ENCODE measurements at places on chromosomes 5 and 9. TPM values are rescaled to one million over a fixed set of nuclear protein-coding genes. Genes with fewer than 3 reads are reported as not detected.

Gene TXNDC8
- not detected for total RNA-seq

GRCh38 chr9:125049212-125050049 lies 93.9 kb downstream of the SCAI start:
- no peaks in the 10 kb centered on the region for H3K4me1 ChIP-seq
- no peak for DNase-seq
- no peak overlapping the region for H3K4me3 ChIP-seq

GRCh38 chr9:109604131-109604530 lies 106.0 kb upstream of the PTPN3 start:
- H3K4me3 ChIP-seq = no peak overlapping the region
- H3K36me3 ChIP-seq = no peaks in the 10 kb centered on the region
- H3K4me1 ChIP-seq = no peaks in the 10 kb centered on the region
- H3K27ac ChIP-seq = no peak overlapping the region

GRCh38 chr9:107239474-107239873 lies 43.6 kb upstream of the RAD23B start:
- no peak overlapping the region for H3K4me3 ChIP-seq
- DNase-seq = no peak
- no peaks in the 10 kb centered on the region for H3K36me3 ChIP-seq
- H3K4me1 ChIP-seq = peaks cover 8% of the 10 kb centered on the region
- H3K27me3 ChIP-seq = no peaks in the 10 kb centered on the region

Gene ABL1
- 105 TPM for total RNA-seq

Gene PSMB7
- total RNA-seq = 181 TPM

DNA sequence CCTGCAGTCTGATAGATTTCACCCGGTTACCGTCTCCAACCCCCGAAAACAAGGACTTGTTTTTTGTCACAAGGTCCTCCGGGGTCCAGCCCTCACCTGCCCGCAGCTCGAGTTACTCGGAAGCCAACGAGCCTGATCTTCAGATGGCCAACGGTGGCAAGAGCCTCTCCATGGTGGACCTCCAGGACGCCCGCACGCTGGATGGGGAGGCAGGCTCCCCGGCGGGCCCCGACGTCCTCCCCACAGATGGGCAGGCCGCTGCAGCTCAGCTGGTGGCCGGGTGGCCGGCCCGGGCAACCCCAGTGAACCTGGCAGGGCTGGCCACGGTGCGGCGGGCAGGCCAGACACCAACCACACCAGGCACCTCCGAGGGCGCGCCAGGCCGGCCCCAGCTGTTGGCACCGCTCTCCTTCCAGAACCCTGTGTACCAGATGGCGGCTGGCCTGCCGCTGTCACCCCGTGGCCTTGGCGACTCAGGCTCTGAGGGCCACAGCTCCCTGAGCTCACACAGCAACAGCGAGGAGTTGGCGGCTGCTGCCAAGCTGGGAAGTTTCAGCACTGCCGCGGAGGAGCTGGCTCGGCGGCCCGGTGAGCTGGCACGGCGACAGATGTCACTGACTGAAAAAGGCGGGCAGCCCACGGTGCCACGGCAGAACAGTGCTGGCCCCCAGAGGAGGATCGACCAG lies 121.3 kb downstream of the DAB2IP start:
- no peaks in the 10 kb centered on the region for H3K4me1 ChIP-seq
- peak overlapping the region; percentile 85 for H3K27ac ChIP-seq
- H3K4me3 ChIP-seq = no peak overlapping the region
- H3K36me3 ChIP-seq = peaks cover 5% of the 10 kb centered on the region

Gene AK8
- total RNA-seq = 4.3 TPM

Gene EGR1
- total RNA-seq = 3.1 TPM

Gene HABP4
- total RNA-seq = 44.4 TPM

- no peak overlapping the region for H3K27ac ChIP-seq
- H3K27me3 ChIP-seq = no peaks in the 10 kb centered on the region
- DNase-seq = no peak
- H3K4me3 ChIP-seq = no peak overlapping the region
- no peaks in the 10 kb centered on the region for H3K36me3 ChIP-seq
Measured at GRCh38 chr5:133945568-133945967, 22.9 kb downstream of the C5orf15 start.

DNA sequence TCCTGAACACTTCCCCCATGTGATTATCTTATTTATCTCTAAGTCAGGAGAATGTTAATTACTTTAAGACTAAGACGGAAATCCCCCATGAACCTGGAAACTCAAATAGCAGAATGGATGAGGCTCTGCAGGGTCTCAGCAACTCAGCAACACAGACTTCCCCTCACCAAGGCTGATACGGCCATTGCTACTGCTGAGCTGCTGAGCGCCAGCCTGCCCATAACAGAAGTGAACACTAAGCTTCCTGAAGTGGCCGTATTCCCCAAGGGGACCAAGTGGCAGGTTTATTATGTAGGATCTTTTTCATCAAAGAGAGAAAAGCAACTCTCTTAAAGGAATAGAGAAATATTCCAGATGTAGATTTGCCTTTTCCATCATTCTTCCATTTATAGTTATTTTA lies 311.1 kb downstream of the RFX3 start:
- no peak for DNase-seq
- no peaks in the 10 kb centered on the region for H3K36me3 ChIP-seq
- no peak overlapping the region for H3K27ac ChIP-seq
- no peak overlapping the region for H3K4me3 ChIP-seq

DNA sequence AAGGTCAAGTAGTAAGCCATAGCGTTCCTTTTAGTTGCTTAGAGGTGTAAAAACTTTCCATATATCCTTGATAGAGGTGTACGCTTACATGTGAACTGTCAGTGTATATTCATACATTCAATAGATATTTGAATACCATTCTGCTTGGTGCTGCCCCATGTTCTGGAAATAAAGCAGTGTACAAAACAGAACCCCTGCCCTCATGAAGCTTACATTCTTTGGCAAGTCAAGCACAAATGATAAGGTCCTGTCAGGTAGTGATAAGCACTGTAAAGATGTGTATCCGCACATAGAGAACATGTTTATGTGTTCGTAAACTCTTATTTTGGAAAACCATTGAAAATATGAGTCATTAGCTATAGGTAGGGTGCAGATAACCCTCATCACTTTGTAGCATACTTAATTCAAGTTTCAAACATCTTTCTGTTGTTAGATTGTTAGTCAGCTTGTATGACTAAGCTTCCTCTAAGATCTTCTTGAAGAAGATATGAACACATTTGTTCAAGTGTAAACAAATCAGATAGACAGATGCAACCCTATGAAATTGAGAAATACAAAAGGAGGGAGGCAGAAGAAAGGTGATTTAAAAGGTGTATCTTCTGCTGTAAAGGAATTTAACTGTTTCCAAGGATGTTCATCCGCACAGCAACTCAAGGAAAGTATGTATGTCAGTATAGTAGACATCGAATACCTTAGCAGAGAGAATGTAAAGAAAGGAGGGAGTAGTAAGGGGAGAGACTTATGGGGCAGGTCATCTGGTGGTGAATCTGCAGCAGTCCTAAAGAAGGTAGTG lies 1.6 kb downstream of the GTF3C4 start:
- no peaks in the 10 kb centered on the region for H3K36me3 ChIP-seq
- no peaks in the 10 kb centered on the region for H3K27me3 ChIP-seq
- peak overlapping the region; percentile 90 for H3K4me3 ChIP-seq
- H3K27ac ChIP-seq = peak overlapping the region; percentile 98
- DNase-seq = no peak

Gene TAF11L10
- total RNA-seq = not detected

Gene C5orf63
- 2.0 TPM for total RNA-seq

Gene CDKN2A
- 1.8 TPM for total RNA-seq

- no peaks in the 10 kb centered on the region for H3K36me3 ChIP-seq
- no peak overlapping the region for H3K4me3 ChIP-seq
- DNase-seq = no peak
- no peaks in the 10 kb centered on the region for H3K27me3 ChIP-seq
- H3K27ac ChIP-seq = no peak overlapping the region
- H3K4me1 ChIP-seq = no peaks in the 10 kb centered on the region
Measured at GRCh38 chr5:96144289-96144688, 182.6 kb upstream of the ELL2 start.

DNA sequence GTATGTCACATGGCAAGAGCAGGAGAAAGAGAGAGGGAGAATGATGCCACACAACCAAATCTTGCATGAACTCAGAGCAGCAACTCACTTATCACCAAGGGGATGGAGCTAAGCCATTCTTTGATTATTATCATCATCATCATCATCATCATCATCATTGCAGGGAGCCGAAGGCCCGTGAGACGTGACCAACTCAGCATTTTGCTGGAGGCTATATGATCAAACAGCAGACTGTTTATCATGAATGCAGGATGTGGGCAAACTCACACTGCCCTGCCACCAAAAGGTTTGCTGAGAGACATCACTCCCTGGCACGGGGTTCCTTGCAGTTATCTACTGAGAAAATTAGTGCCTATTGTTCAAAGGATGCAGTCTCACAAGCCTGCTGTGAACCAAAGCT lies 8.6 kb upstream of the ZNF169 start:
- no peak for DNase-seq
- no peaks in the 10 kb centered on the region for H3K4me1 ChIP-seq
- no peak overlapping the region for H3K27ac ChIP-seq
- H3K27me3 ChIP-seq = no peaks in the 10 kb centered on the region

Gene PCDHGA2
- total RNA-seq = 20.4 TPM

DNA sequence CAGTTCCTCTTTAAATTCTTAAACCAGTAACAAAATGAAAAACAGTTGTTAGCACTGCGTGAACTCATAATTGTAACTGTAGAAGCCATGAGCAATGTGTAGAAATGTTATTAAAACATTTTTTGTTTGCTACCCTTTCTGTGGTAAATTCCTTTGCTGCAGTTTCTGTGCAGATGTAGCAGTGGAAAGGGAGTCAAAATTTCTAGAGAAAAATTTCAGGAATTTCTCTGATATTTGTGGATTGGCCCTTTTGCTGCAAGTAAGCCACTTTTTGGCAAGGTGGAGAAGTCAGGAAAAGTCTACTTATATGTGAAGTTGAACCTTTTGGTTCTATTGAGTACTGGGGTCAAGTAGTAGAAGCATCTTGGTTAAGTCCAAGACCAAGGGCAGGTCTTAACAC lies 10.1 kb downstream of the FBXL7 start:
- H3K36me3 ChIP-seq = no peaks in the 10 kb centered on the region
- H3K27ac ChIP-seq = no peak overlapping the region
- H3K27me3 ChIP-seq = no peaks in the 10 kb centered on the region
- H3K4me3 ChIP-seq = no peak overlapping the region
- DNase-seq = no peak

Gene PTGES
- 25.3 TPM for total RNA-seq

DNA sequence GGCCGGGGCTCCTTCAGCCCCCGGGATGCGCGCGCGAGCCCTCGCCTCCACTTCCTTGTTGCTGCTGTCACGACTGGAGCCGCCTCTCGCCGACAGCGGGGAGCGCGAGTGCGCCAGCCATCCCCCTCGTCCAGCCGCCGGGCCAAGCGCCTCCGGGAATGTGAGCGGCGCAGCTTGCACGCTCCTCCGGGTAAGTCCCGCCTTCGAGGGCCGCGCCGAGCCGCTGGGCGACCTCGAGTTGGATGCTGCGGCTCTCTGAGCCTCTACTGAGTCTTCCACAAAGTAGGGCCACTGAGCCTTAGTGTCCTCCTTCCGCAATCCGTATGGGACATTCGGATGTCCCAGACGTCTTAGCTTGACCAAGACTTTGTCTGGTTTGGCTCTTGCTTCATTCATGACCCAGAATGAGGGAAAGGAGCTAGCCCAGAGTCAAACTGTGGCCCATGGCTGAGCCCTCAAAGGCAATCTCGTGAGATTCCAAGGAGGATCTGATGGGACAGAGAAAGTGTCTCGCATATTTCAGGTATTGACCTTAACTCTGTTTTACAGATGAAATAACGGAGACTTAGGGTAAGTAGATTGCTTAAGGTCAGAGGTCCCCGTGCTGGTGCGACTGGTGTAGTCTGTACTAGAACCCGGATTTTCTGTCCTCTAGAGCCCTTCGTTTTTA lies 586 bp downstream of the HMGXB3 start:
- no peaks in the 10 kb centered on the region for H3K36me3 ChIP-seq
- H3K27ac ChIP-seq = peak overlapping the region; percentile 97
- DNase-seq = no peak
- peak overlapping the region; percentile 91 for H3K4me3 ChIP-seq
- H3K27me3 ChIP-seq = no peaks in the 10 kb centered on the region

GRCh38 chr5:59002162-59002825 lies 419.4 kb downstream of the RAB3C start:
- no peak for DNase-seq
- H3K36me3 ChIP-seq = no peaks in the 10 kb centered on the region
- H3K27ac ChIP-seq = no peak overlapping the region
- H3K4me1 ChIP-seq = peaks cover 16% of the 10 kb centered on the region

GRCh38 chr9:21708260-21708711 lies 94.2 kb upstream of the MTAP start:
- H3K4me1 ChIP-seq = no peaks in the 10 kb centered on the region
- no peak overlapping the region for H3K27ac ChIP-seq
- no peaks in the 10 kb centered on the region for H3K36me3 ChIP-seq
- no peak for DNase-seq

DNA sequence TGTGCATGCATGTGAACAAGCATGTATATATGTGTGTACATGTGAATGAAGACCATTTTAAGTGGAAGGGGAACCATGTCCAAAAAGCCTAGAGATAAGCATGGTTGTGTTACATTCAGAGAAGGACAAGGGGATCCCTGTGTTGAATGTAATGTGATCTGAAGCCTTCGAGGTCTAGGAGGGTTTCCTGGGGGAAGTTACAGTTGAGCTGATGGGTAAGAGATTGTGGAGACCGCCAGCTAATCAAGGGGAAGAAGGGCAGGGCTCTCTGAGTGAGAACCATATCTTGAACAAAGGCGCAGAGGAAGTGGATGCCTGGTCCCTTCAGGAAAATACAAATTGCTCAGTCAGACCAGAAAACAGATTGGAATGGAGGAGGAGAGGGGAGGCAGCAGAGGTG lies 45.5 kb upstream of the TNFSF15 start:
- H3K36me3 ChIP-seq = no peaks in the 10 kb centered on the region
- H3K27ac ChIP-seq = no peak overlapping the region
- no peaks in the 10 kb centered on the region for H3K27me3 ChIP-seq
- H3K4me1 ChIP-seq = peaks cover 4% of the 10 kb centered on the region

GRCh38 chr9:121207371-121207940 lies 5.8 kb upstream of the RAB14 start:
- H3K27me3 ChIP-seq = no peaks in the 10 kb centered on the region
- H3K27ac ChIP-seq = no peak overlapping the region

DNA sequence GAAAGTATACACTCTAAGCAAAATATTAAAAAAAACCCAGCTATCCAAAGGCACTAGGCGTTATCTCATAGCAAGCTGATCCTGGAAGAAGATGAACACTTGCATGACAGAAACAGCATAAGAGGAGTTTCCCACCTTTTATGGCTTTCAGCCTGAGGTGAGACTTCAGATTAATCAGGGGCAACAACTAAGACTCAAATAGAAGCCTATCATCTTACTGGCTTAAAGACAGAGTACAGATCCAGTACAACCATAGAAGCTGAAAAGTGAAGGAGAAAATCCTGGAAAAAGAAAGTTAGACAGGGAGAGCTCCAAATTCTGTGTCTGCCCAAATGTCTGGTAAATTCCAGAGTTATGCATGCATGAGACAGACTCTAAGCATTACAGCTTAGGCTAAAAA lies 360.8 kb upstream of the KCNN2 start:
- no peak overlapping the region for H3K27ac ChIP-seq
- no peak overlapping the region for H3K4me3 ChIP-seq

GRCh38 chr5:108753877-108754276 lies 6.2 kb downstream of the FER start:
- peak overlapping the region; percentile 61 for H3K27ac ChIP-seq
- H3K4me3 ChIP-seq = no peak overlapping the region
- peaks cover 55% of the 10 kb centered on the region for H3K4me1 ChIP-seq
- no peak for DNase-seq
- no peaks in the 10 kb centered on the region for H3K36me3 ChIP-seq

GRCh38 chr5:95285409-95285755 lies 488 bp upstream of the MCTP1 start:
- no peaks in the 10 kb centered on the region for H3K36me3 ChIP-seq
- no peak overlapping the region for H3K27ac ChIP-seq
- no peak for DNase-seq
